ENCODE measurements at places on chromosomes 1 and 21. TPM values are rescaled to one million over a fixed set of nuclear protein-coding genes. Genes with fewer than 3 reads are reported as not detected.

JUN gene
- 73.4 TPM for total RNA-seq

PTGER3 gene
- total RNA-seq = 0.71 TPM

GRCh38 chr21:35222541-35222941, 173.4 kb upstream of the RUNX1 start:
- H3K27me3 ChIP-seq = peaks cover 2% of the 10 kb centered on the region
- H3K4me3 ChIP-seq = peak overlapping the region; percentile 11

TTC39A gene
- not detected for total RNA-seq

GRCh38 chr1:157472056-157472701, 80.1 kb downstream of the FCRL5 start:
- H3K27ac ChIP-seq = no peak overlapping the region
- H3K36me3 ChIP-seq = no peaks in the 10 kb centered on the region
- peaks cover 10% of the 10 kb centered on the region for H3K27me3 ChIP-seq
